Astrocyte of the hippocampus (primary cell): ENCODE measurements at places on chromosomes 3 and 15.

DNA sequence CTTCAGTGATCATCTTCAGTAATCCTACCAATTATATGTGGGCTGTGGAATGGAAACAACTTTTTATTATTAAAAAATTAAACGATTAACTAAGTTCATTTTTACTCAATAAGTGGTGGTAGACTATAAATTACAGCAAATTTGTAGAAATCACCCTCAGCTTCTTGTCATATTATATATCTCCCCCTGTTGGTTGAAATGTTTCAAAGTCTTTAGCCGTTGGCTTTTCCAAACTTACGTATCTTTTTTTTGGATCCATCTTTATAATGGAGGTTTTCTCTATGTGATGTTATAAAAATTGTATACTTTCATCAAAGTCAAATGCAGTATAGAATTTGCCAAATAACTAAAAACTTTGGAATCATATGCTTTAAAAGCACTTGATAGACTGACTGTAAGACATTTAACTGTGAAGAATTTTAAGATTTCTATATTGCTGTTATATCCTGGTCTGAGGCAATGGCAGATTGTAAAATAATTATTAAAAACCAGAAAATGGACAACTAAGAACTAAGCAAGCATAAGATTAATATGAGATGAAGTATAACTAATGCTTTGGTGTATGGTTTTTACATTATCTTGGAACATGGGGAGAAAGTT, 44.7 kb downstream of the ATP11B start:
- DNase-seq = peak; percentile 18

- peak; percentile 45 for DNase-seq
Observed at GRCh38 chr15:91224755-91225380, 124.8 kb downstream of the SV2B start.

GRCh38 chr3:66378256-66378655, 122.6 kb downstream of the LRIG1 start:
- no peak for DNase-seq

GRCh38 chr3:28388978-28389377, 40.4 kb upstream of the AZI2 start:
- no peak for DNase-seq

GRCh38 chr3:12796171-12797123, at the start of gene CAND2:
CAND2 (plus strand) TSS chr3:12796680; CDS start chr3:12796721, 41 bp downstream.
- DNase-seq = peak; percentile 80

GRCh38 chr3:45864760-45865519, 21.4 kb upstream of the CCR9 start:
- DNase-seq = no peak
